Right lung (tissue), 10 donors: ENCODE measurements at places on chromosomes 1 and 21. TPM values are rescaled to one million over a fixed set of nuclear protein-coding genes. Genes with fewer than 3 reads are reported as not detected.

PALMD gene
- polyA plus RNA-seq = 26.1 TPM

PGLYRP3 gene
- not detected for polyA plus RNA-seq

REN gene
- polyA plus RNA-seq = 0.21 TPM

ATP1A4 gene
- polyA plus RNA-seq = 0.15 TPM

SPAG17 gene
- 5.2 TPM for polyA plus RNA-seq

S100A8 gene
- 12.1 TPM for polyA plus RNA-seq

JUN gene
- polyA plus RNA-seq = 92.3 TPM

GRCh38 chr21:41634211-41634694 lies 126.3 kb upstream of the TMPRSS2 start:
- no peak for DNase-seq

GRCh38 chr1:214993419-214993818 lies 89.1 kb upstream of the KCNK2 start:
- DNase-seq = no peak

GRCh38 chr1:47913225-47913823 lies 83.9 kb downstream of the TRABD2B start:
- DNase-seq = no peak

DNA sequence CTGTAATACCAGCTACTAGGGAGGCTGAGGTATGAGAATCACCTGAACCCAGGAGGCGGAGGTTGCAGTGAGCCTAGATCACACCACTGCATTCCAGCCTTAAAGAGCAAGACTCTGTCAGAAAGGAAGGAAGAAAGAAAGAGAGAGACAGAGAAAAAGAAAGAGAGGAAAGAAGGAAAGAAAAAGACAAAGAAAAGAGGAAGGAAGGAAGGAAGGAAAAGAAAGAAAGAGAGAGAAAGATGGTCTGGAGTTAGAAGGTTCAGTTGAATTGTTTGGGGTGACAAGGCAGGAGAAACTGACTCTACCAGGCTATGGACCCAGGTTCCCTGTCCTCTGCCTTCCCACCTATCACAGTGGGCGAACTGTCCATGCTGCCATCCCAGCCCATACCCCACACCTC lies 27.4 kb upstream of the PIK3CD start:
- DNase-seq = no peak

DNA sequence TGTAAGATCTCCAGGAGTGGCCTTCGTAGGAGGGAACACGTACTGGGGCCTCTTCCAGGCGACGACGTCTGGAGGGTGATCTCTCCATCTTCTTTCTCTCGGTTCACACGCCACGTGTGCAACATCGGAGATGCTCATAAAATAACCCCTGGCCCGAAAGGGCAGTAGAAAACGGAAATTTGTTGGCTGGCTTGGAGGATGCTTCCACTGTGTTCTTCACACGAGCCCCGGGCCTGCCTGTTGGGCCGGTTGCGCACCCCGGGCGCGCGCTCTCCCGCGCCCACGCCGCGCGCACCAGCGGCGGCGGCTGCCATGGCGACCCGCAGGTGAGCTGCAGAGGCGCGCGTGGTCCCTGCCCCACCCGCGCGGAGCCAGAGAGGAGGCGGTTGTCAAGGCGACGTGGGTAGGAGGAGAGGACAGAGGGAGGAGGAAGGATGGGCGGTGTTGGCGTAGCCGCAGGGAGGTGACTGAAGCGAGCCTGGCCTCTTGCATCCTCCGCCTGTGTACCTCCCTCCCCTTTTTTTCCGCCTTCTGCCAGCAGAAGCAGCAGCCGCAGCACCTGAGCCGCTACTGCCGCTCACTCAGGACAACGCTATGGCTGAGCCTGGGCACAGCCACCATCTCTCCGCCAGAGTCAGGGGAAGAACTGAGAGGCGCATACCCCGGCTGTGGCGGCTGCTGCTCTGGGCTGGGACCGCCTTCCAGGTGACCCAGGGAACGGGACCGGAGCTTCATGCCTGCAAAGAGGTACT lies at the start of gene ELAPOR1:
ELAPOR1 (plus strand) TSS at position 526 of the 752 bp plus-strand sequence; CDS start at position 595, 69 bp downstream.
- peak; percentile 43 for DNase-seq

DNA sequence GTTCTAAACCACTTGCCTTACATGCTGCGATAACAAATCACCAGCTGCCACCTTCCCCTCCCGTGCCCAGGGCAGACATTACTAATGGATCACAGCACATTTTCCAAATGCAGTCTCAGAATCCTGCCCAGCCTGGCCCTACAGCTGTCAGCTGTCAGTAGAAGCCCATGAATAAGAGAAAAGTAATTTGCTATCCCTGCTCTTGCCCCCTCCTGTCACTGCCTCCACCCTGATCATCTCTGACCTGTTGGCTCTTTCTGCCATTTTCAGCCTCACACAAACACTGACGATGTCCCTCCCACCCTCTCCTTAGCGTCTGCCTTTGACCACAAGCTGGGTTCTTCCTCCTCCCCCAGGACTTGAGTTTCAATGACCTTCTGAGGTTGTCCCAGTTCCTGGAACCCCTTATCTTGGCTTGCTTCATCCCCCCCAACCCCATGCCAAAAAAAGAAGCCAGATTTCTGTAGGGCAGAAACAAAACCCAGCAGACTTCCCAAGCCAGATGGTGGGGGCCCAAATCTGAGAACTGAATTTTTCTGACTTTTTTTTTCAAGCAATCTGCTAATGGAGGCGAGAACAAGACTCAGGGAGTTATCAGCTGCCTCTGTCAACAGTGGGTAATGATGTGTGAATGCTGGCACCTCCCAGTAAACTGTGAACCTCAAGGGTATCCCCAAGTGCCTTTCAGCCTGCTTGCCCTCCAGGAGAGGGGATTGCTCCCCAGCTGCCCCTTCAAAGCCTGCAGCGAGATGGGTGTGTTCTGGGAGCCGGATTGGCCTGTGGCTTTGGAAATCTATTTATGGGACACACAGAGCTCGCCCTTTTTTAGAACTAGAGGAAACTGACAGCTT lies 216.5 kb upstream of the VAMP3 start:
- DNase-seq = no peak

- DNase-seq = no peak
Measured at GRCh38 chr1:191125950-191126349, 648.3 kb upstream of the BRINP3 start.

DNA sequence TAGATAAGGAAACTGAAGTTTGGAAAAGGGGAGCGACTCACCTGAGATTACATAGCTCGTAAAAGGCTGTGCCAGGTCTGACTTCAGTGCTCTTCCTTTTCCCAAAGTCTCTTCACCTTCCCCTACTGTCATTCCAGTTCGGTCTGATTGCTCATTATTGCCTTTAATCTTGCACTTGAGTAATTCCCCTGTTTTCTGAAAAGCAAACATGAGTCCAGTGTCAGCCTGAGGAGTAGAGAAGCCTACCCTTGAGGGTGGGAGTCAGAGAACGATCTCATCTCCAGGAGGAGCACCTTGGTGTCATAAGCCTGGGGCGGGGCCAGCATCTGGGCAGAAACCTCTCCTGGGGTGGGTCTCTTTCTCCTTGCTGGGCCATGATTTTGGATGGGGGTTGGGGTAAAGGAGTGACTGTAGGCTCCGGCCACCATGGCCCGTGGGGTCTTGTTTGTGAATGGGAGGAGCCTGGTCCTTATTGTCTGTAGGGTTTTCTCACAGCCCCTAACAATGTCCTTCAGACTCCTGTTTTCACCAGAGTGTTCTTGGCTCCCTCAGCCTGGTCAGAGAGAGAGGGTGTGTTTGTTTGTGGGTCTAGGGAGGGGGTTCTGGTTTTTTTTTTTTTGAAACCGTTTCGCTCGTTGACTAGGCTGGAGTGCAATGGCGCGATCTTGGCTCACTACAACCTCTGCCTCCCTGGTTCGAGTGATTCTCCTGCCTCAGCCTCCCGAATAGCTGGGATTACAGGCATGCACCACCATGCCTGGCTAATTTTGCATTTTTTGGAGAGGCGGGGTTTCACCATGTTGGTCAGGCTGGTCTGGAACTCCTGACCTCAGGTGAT lies 6.0 kb downstream of the VANGL2 start:
- DNase-seq = no peak

- DNase-seq = no peak
Measured at GRCh38 chr1:213231795-213232231, 180.8 kb downstream of the RPS6KC1 start.

GRCh38 chr1:168136709-168137514 lies at the start of gene GPR161:
GPR161 (minus strand) TSS chr1:168136930; CDS start chr1:168104850, 32,080 bp downstream.
- DNase-seq = peak; percentile 58

GRCh38 chr21:20882462-20883407 lies 115.5 kb upstream of the NCAM2 start:
- peak; percentile 22 for DNase-seq

- DNase-seq = no peak
Measured at GRCh38 chr21:40481764-40482163, 365.2 kb downstream of the DSCAM start.

DNA sequence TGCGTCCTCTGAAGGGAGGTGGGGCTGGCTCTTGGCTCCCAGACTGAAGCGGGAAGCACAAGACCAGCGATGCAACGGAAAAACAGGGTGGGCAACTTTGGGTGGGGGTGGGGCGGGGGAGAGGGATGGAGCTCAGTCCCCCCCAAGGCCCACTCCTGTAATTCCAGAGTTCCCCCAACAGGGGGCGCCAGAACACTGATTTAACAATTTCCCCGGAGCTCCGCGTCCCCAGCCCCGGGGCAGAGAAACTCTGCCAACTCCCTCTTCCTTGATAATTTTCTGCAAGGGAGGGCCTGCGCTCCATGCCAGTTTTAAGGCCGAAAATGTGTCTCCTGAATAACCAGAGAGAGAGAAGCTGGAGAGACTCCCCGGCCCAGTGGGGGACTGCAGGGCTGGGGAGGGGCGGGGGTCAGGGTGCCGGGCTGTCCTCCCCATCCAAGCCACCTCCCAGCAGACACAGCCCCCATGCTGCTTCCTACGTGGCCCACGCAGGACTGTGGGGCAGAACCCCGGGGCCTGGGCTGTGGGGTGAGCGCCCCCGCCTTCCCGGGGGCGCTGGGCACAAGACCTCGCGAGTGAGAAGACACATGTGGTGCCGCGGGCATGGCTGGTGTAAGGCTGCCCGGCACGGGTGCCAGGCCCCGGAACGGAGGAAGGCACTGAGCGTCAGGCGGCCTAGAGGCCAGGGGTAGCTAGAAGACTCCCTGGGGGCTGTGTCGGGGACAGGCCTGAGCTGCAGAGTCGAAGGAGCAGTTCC lies 51.4 kb downstream of the KIF21B start:
- peak; percentile 78 for DNase-seq

DNA sequence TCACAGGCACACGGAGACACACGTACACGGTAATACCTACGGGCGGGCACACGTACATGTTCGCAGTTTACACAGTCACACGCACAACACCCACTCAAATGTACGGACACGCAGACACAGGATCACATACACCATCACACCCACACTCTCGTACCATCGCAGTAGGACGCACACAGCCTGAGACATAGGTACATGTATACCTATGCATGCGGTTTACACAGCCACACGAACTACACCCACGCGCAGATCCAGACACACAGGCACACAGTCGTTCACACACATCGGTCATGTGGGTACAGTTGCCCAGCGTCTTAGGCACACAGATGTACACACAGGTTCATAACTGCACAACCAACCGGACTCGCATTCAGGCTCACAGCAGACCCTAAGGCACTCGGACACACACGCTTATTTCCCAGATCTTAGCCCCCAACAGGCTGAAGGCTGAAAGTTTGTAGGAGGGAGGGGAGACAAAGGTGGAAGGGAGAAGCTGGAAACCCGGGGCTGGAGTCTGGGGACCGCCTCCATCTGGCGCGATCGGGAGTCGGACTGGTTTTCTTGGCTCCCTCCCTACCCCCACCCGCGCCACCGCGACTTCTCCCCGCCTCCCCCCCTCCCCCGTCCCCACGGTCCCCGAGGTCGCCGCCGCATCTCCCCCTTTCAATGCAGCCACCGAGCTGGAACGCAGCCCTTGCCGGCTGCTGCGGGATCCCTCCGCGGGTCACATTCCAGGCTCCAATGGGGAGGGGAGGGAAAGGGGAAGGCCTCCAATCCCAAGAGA lies 51.9 kb upstream of the SYNC start:
- DNase-seq = no peak

- DNase-seq = no peak
Measured at GRCh38 chr1:89356658-89357400, 7.0 kb upstream of the GBP6 start.

DNA sequence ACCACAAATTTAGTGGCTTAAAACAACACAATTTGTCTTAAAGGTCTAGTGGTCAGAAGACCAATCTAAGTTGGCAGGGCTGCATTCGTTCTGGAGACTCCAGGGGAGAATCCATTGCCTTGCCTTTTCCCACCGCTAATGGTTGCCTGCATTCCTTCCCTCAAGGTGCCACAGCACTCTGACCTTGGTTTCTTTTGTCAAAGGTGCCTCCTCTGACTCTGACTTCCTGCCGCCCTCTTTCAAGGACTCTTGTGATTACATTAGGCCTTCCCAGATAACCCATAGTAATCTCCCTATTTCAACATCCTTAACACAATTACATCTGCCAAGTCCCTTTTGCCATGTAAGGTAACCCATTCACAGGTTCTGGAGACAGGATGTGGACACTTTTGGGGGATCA lies 145.3 kb downstream of the S1PR1 start:
- DNase-seq = no peak

DNA sequence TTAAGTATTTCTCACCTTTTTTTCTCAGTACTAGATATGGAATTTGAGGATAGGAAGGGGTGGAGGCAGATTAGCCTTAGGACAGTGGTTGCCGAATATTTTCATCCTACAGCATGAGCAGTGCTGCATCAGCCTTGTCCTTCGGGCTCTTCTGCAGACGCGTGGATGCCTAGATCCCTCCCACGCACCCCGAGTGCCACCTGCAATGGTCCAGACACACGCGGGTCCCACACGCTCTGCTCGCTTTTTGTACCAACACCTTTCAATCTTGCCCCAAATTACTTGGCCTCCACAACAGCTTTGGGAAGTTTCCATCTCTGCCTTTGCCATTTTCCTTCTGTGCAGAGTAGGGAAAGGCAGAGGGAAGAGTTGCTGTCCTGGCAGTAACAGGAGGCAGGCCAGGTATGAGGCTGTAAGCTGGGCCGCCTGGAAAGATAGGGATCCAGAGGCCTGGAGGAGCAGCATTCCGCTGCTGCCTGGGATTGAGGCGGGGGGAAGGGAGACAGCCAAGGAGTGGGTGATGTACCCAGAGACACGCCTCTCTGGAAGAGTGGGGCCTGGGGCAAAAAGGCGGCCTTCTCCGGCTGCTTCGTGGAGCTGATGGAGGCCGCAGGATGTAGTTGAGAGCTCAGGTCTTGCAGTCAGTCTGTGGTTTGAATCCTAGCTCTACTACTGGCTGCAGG lies 467.7 kb downstream of the KIF26B start:
- DNase-seq = no peak
